Stimulated activated naive CD4-positive, alpha-beta T cell treated with Interleukin-2 at 50 U/mL for 16 hours (primary cell): ENCODE measurements at places on chromosomes 1 and 21.

GRCh38 chr1:56472860-56473259 lies 106.5 kb downstream of the PLPP3 start:
- no peak for DNase-seq

GRCh38 chr1:32695098-32695904 lies 7.3 kb downstream of the SYNC start:
- no peak for DNase-seq

DNA sequence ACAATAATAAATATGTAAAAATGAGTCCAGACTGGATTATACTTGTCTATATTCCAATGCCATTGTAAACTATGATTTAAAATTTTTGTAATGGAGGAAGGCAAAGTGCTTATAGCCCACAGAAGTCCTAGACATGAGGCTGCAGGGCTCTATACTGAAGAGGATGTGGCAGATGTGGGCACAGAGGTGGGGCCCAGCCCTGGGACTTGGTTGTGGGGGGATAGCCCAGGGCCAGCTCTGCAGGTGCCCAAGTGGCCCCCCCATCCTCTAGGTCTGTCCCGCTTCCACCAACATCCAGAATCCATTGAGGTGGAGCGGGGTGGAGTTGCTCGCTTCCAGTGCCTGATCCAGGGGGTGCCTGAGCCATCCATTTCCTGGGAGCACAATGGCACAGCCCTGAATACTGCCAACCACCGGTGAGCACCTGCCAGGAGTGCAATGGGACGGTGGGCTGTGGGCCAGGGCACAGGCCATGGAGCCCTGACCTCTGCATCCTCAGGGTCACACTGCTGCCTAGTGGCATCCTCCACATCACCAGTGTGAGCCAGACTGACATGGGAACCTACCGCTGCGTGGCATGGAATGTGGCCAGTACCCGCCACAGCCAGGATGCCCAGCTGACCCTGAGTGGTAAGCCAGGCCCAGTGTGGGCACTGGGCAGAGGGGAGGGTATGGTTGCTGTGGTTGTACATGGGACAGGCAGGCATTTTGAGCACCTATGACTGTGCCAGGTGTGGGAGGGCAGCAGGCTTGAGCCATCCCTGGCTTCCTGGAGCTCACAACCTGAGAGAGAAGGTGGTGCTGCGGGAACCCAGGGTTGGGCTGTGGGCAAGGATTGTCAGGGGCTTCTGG lies 21.0 kb downstream of the SLC27A3 start:
- DNase-seq = no peak

GRCh38 chr1:230266456-230266855 lies 159.7 kb downstream of the PGBD5 start:
- DNase-seq = no peak

- DNase-seq = peak; percentile 1
These were observed 25.5 kb downstream of the ETV3L start for GRCh38 chr1:157073944-157074685.

- DNase-seq = no peak
These were observed 31.0 kb downstream of the ASH1L start for GRCh38 chr1:155531624-155532023.

- DNase-seq = no peak
These were observed 7.1 kb downstream of the BTF3L4 start for GRCh38 chr1:52063192-52063591.

DNA sequence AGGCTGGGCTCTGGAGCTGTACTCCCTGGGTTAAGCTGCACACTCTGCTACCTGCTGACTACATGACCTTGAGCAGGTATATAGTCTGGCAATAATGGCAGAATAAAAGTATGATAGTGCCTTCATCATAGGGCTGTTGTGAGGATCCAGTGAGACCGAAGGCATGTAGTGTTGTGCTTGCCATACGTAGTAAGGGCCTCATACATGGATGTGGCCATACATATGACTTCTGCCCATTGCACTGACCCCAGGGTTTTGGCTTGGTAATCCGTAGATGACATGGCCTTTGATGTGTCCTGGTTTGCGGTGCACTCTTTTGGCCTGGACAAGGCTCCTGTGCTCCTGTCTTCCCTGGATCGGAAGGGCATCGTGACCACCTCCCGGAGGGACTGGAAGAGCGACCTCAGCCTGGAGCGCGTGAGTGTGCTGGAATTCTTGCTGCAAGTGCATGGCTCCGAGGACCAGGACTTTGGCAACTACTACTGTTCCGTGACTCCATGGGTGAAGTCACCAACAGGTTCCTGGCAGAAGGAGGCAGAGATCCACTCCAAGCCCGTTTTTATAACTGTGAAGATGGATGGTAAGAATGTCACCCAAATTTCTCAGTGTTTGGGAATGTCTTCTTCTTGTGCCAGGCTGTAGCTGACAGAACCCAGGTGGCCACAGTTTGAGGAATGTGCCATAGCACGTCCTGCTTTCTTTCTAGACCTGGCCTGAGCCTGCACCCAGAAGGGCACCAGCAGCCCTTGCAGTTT lies 17.0 kb upstream of the CD101 start:
- DNase-seq = no peak

DNA sequence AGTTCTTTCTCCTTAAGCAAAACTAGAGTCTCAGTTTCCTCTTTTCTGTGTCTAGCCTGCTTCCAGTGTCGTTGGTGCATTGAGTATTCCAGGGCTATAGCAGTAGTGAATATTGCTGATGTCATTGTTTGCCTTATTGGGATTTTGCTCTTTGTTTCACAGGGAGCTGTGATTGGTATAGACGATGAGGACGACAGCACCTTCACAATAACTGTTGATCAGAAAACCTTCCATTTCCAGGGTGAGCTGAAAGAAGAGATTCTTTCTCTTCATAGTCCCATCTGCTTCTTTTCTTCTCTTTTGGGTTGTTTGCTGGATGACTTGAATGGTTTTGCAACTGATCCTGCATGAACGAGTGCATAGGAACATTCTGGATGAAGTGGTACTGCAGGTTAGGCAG lies 52.4 kb downstream of the OSBPL9 start:
- DNase-seq = no peak

DNA sequence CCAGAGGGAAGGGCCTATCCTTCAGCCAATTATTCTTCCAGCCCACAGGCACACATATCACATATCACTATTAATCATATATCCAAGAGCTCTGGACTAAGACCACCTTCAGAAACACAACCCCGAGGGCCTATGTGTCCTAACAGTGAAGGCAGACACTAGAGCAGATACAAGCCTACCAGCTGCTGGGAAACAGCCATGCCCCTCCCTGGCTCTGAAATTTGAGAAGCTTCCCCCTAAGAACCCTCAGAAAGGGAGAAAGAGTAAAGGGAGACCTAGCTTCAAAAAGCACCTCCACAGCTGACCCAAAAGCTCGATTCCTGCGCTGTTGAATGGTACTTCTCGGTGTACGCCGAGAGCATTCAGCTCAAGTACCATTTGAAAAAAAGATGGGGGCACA lies 17.4 kb downstream of the CNN3 start:
- DNase-seq = no peak

- no peak for DNase-seq
These were observed 19.2 kb downstream of the LAMC2 start for GRCh38 chr1:183205196-183205781.

GRCh38 chr1:23403038-23403336 lies 21.6 kb downstream of the TCEA3 start:
- DNase-seq = no peak

DNA sequence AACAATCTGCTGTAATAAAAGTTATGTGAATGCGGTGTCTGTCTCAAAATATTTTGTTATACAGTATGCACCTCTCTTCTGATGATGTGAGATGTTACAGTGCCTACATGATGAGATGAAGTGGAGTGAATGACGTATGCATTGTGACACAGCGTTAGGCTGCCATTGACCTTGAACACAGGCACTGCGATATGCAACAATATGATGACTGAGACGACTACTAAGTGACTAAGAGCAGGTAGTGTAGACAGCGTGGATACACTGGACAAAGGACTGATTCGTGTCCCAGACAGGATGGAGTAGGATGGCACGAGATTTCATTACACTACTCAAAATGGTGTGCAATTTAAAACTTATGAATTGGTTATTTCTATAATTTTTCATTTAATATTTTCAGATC lies 8.4 kb downstream of the SGIP1 start:
- no peak for DNase-seq

DNA sequence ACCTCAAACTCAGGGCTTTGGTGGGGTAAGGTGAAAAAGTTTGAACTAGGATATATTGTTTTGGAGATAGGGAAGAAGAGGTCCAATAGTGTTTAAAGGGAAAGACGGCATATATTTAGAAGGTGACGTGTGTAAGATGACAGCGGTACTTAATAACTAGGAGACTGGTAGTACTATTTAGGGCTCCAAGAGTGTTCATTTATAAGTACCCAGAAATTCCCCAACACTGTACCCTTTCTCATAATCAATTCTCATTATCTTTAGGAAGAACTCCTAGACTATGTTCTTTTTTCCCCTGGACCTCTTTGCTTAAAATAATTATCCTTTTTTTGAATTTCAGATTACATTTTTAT lies 1.5 kb downstream of the LYPLAL1 start:
- no peak for DNase-seq

DNA sequence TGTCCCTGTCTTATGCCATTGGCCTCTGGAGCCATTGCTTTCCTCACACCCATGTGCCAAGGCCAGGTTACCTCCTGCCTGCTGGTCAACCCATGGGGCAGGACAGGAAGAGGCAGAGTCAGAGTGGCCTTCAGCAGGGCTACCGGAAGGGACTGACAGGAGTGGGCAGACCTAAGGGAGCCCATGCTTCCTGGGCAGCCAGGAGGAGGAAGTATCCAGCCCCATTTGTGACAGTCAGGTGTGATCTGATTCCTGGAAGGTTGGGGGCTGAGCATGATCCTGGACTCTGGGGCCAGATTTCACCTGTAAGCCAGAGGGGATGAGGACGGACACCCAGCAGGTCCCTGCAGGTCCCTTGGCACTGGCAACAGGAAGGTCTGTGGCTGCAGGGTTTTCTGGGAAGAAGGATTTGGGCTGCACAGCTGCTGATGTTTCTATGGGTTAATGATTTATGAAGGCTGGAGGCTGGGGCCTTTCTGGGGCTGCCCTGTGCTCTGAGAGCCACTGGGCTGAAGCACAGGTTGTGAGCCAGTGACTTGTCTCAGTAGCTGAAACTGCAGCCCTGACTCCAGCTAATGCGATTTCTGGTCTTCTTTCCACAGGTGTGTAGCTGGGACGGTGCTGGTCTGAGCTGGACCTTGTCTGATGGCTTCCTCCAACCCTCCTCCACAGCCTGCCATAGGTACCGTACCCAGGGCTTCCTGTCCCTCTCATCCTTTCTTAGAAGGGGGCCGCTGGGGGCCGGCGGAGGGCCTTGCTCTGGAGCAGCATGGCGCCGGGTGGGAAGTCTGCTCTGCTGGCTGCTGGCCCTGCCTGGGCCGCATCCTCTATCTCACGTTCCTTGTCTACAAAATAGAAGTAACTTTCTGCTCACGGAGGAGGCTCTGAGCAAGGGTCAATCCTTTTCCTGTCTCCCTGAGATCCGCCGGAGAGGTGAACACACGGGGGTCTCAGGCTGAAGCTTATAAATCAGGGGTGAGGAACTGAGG lies 40.7 kb downstream of the ARHGEF10L start:
- no peak for DNase-seq

DNA sequence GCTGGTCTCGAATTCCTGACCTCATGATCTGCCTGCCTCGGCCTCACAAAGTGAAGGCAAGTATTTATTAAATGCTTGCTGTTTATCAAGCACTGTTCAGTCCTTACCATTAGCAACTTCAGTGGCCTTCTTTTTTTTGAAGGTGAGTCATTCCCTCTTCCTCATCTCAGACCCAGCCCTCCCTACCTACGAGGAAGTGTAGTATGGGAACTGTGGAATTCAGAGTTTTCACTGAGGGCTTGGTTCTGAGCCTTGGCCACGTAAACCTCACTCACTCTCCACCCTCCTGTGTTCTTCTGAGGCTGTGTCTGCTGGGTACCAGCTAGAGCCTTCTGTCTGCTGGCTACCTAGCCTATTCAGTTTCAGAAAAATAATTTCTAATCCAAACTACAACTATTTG lies 218.3 kb upstream of the SGIP1 start:
- DNase-seq = no peak

- DNase-seq = no peak
These were observed 372.1 kb downstream of the PTPRC start for GRCh38 chr1:199010933-199011332.

DNA sequence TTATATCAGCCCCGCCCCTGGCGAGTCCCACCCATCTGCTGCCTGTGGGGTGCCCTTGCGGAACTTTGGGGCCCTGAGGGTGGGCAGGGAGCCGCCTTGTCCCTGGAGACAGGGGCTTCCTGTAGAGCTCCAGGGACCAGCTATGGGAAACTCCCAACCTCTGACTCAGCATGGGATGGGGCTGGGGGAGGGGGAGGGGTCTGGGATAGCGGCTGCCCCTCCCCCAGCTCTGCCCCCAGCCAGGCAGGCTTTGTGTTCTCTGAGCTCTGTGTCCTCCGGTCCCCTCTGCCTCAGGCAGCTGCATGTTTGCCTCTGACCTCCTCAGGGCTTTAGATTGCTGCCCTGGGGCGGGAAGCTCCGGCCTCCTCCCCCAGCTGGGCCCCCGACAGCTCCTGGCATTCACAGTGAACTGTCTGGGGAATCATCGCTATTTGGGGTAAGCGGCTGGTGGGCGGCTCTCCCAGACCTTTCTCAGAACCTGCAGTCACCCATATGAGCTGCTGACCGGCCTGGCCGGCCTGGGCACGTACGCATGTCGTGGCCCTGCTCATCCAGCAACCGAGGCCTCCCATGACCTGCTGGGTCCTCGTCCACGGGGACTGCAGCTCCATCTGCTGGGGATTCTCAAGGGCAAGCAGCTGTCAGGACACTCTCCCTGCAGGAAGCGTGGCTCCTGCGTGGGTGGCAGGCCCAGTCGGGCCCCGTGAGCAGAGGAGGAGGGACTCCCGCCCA lies 17.1 kb downstream of the ARHGEF16 start:
- no peak for DNase-seq

GRCh38 chr1:179447489-179447888 lies 81.7 kb downstream of the AXDND1 start:
- DNase-seq = no peak

DNA sequence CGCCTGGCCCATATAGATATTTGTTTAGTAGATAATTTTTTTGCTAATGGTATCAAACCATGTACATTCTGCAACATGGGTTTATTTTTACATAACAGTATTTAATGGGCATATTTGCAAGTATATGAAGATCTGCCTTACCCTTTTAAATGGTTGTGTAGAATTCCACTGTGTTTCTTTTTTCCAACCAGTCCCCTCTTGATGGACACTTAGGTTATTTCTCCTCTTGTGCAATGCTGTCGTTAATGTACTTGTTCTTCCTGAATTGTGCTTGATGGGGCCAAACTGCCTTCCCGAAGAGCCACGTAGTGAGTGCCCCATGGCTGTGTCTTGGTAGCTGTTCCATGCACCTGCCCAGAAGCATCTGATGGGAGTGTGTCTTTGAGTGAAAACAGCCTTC lies 39.4 kb upstream of the EFHD2 start:
- DNase-seq = no peak
